Activated T-cell treated with anti-CD3 and anti-CD28 coated beads for 4 hours (primary cell): ENCODE measurements at places on chromosomes 2 and 18.

DNA sequence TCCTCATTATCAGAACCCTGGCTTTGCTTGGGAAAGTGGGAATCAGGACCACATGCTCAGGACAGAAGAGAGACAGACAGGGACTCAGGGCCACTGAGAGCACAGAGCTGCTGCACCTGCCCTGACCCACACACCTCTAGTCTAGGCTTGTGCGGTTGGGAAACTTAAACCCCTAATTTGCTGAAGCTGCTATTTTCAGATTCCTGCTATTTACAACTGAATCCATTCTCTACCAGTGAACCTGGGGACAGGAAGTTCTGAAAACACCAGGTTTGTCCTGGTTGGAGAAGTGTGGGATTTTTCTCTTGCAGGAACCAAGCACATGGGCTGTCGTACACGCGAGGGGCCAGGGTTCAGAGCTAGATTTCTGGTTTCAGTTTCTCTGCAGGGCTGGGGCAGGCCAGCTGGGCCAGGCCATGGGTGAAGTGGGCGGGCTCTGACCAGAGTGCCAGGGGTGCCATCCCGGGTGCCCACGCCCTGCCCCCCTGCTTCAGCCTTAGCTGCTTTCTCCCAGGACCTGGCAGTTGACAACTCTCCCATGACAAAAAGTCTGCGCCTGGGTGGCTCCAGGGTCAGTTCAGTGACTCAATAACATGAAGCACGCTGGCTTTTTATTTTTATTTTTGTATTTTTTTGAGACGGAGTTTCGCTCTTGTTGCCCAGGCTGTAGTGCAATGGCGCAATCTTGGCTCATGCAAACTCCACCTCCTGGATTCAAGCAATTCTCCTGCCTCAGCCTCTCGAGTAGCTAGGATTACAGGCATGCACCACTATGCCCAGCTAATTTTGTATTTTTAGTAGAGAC, 51.3 kb upstream of the SLC1A4 start:
- no peak for DNase-seq

DNA sequence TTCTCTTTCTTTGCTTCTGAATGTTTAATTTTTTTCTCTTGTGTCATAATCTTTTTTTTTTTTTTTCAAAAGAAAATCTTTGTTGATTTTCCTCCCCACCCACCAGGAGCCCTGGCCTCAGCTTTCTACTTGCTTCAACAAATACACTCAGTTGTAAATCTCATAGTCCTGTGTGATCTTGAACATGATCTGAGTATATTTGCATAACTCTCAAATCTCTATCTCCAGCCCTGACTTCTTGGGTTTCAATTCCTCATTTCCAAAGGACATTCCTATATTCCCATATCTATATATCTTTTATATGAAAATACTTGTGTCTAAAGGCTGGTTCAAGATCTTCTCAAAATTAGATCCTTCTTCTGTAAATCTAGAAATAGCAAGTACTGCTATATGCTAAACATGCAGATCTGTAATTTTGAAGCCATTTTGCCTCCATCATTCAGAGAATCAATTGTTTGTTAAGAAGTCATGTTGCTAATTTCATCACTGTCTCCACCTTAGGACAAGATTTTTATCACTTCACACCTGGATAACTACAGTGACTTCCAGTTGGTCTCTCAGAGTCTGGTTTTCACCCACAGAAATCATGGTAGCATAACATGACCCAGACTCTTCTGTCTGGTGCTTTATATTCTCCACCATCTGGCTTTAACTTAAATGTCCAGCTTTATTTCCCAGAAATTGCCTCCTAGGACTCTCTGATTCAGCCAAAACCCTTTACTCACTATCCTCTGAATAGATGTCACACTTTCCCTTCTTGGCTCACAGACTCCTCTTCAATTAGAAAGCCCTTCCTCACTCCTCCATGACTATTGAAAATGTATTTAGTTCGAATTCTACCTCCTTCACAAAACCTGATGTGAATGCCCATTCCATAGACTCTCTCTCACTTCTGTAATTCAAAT, 98.1 kb downstream of the ZEB2 start:
- no peak for DNase-seq

DNA sequence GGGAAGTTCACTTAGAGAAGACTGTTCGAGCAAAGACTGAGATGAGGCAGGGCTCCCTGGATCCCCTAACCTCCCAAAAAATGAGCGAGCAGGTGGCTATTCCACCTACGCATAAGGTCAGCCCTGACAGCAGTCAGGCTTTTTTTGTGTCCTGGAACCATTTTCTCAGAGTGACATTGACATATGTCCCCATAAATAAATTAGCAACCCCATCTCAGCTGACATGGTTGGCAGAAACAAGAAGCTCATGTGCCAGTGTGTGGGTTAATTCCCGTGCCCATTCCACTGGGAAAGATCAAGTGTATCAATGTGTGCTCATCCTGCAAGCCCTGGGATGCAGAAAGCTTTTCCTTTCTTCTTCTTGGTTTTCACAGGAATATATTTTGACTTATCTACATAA, 740.4 kb upstream of the CELF4 start:
- DNase-seq = no peak

- DNase-seq = no peak
Observed at GRCh38 chr18:21433436-21433835, 167.1 kb downstream of the ESCO1 start.

DNA sequence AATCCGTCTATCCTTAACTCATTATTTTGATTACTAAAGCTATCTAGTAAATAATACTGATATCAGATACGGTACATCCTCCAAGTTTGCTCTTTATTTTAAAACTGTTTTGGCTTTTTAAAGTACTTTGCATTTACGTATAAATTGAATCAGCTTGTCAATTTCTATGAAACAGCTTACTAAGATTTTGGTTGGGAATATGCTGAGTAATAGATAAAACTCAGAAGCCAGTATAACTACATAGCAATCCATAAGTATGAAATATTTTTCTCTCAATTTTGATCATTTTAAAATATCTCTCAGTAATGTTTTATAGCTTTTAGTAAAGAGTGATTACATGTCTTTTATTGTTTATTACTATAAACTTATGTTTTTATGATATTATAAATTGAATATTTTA, 116.2 kb upstream of the SOX11 start:
- DNase-seq = no peak

- no peak for DNase-seq
Observed at GRCh38 chr18:55999641-56000040, 411.6 kb upstream of the TCF4 start.

DNA sequence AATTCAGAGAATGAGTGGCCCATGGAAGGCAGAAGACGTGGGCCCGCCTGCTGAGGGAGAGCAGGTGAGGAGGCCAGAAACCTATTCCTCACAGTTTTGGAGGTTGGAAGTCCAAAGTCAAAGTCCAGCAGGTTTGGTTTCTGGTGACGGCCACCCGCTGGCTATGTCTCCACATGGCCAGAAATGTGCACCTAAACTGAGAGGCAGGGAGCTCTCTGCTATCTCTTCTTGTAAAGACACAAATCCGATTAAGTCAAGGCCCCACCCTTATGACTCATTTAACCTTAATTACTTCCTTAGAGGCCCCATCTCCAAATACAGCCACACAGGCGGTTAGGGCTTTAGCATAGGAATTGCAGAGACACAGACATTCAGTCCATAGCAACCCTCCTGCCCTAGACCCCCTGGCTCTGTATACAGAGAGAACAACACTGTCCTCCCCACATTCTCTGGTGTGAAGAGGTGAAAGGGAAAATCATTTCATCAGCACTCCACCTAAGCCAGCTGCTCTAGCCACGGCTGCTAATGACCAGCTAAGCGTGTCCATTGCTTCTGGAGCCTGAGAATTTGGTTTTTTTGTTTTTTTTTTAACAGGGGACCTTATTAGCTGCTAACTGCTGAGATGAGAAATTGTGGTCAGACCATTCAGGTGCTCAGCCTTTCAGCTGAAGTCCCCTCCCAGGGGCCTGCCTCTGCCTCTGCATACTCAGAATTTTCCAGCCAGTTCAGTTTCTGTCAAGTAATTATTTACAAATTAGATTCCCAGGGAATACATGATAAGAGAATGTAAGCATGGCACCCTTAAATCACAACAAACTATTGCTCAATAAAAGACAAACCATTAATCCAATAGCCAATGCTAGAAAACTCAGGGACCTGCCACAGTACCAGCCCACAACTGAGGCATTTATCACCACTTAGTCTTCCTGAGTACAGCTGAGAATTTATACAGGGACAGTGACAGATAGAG, 368.7 kb upstream of the ID2 start:
- DNase-seq = no peak

DNA sequence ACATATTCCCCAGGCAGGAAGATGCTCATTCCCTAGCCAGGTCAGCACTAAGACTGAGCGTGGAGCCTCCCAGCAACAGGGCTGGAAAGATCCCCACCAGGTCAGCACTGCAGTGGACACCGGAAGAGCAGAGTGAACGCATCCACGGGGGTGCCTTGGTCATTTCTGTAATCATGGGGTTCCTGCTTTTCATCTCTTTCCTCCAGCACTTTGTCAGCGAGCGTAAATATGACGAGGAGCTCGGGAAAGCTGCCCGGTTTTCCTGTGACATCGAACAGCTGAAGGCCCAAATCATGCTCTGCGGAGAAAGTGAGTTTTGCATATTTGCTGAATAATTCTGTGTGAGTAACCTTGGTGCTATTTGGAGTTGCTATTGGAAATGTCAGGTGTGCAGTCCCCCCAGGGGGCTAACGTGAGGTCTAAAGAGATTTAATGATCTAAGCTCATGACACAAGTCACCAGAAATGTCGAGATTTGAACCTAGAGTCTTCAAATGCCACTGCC, 40.1 kb downstream of the KCTD18 start:
- DNase-seq = no peak

- DNase-seq = no peak
Observed at GRCh38 chr2:39479053-39479670, 42.1 kb upstream of the MAP4K3 start.

GRCh38 chr2:163708265-163708664, 27.5 kb downstream of the FIGN start:
- no peak for DNase-seq

- DNase-seq = no peak
Observed at GRCh38 chr2:96869281-96869821, 529 bp downstream of the SEMA4C start.

- DNase-seq = no peak
Observed at GRCh38 chr2:145739681-145740080, 1219.8 kb upstream of the ZEB2 start.

- DNase-seq = no peak
Observed at GRCh38 chr2:136770384-136770783, 5.0 kb downstream of the THSD7B start.

- no peak for DNase-seq
Observed at GRCh38 chr18:76167410-76167809, 327.6 kb downstream of the ZNF516 start.

DNA sequence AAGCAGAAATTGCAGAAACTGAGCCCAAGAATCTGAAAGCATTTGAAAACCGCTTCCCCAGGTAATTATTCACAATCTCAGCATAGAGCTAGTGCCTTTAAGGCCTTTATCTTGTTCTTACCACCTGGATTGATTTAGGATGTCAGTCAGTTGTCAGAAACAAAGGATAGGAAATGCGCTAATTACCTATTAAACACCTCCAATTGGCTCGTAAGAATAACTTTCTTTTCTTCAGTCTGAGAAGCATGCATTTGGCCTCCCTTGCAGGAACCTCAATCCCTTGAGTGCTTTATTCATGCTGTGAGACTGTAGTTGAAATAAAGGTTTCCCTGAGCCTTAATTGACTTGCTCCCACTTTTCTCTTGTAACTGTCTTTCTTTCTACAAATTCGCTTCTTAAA, 400.3 kb upstream of the LRATD1 start:
- DNase-seq = no peak

- DNase-seq = no peak
Observed at GRCh38 chr2:150255528-150255927, 231.9 kb downstream of the RND3 start.

GRCh38 chr18:54203914-54204313, 20.6 kb downstream of the MBD2 start:
- no peak for DNase-seq

GRCh38 chr18:48263914-48264902, 145.0 kb downstream of the ZBTB7C start:
- DNase-seq = no peak

- no peak for DNase-seq
Observed at GRCh38 chr2:3597567-3597966, 2.7 kb downstream of the COLEC11 start.

DNA sequence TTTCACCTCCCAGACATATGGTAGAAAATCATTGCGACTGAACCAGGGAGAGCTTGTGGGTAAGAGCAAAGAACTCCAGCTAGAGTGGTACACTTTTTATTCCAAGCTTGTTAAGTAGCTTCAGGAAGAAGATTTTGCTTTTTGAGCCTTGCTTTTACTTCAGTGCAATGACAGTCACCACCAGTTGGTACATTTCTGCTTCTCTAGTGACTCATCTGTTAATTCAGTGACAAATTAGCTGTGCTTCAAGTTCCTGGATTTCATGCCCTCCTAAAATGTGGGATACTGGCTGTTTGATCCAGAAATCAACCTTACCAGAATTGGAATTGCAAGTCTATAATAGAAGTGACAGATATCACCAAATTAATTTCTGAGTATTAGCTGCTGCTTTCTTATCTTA, 117.6 kb upstream of the TTN start:
- no peak for DNase-seq

DNA sequence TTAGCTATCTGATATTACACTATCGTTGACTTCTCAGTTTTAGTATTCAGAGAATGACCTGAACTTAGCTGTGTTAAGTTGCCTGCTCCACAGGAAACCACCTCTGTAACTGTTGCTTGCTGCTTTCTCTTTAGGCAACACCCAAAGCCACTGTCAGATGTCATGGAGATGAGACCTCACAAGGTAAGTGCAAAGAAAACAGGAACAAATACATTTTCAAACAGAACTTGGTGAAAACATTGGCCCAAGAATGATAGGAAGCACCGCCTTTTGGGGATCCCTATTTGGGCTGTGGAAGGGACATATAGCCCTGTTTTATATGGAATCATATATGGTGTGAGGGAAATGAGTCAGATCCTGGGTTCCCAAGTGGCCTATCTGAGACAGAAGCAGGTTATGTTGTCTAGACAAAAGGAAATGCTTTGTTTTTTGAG, 143.4 kb downstream of the UBE2E3 start:
- DNase-seq = peak; percentile 27

DNA sequence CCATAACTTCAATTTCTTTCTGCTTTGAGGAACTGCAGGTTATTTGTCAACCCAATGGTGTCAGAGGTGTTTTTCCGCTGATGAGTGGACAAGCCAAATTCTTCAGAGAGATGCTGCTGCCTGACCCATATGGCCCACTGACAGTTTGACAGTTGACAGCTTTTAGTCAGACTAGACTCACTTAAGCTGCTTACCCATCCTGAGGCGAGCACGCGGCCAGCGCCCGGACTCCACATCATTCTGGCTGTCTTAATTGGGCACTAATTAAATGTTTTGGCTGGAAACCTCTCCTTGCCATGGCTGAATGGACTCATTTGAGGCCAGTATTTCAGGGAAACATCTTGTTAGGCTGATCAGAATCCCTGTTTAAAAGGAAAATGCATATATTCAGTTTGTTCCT, 316.1 kb upstream of the FANCL start:
- no peak for DNase-seq

DNA sequence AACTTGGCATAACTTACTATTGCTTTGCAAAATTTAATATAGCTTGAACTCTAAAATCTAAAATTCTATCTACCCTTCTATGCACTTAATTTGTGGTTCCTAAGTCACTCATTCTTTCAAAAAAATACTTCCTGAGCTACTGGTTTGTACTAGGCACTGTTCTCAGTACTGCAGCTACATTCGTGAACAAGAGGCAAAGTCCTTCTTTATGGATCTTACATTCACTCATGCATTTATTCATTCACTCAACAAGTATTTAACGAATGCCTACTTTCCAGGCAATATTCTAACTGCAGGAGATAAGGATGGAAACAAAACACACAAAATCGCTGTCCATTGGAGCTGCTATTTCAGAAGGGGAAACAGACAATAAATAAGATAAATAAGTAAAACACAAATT, 104.8 kb downstream of the NBAS start:
- no peak for DNase-seq

- no peak for DNase-seq
Observed at GRCh38 chr2:73889206-73889605, 3.6 kb upstream of the ACTG2 start.
